Endothelial cell (in vitro differentiated cells): ENCODE measurements at places on chromosomes 4 and X. TPM values are rescaled to one million over a fixed set of nuclear protein-coding genes. Genes with fewer than 3 reads are reported as not detected.

GRCh38 chr4:72311291-72311690, 257.7 kb downstream of the ADAMTS3 start:
- H3K27ac ChIP-seq = no peak overlapping the region
- H3K4me1 ChIP-seq = no peaks in the 10 kb centered on the region
- no peak for DNase-seq

ATXN3L gene
- not detected for total RNA-seq

GRCh38 chr4:30538794-30539193, 181.4 kb upstream of the PCDH7 start:
- H3K4me1 ChIP-seq = no peaks in the 10 kb centered on the region
- H3K36me3 ChIP-seq = no peaks in the 10 kb centered on the region
- no peak overlapping the region for H3K4me3 ChIP-seq

DNA sequence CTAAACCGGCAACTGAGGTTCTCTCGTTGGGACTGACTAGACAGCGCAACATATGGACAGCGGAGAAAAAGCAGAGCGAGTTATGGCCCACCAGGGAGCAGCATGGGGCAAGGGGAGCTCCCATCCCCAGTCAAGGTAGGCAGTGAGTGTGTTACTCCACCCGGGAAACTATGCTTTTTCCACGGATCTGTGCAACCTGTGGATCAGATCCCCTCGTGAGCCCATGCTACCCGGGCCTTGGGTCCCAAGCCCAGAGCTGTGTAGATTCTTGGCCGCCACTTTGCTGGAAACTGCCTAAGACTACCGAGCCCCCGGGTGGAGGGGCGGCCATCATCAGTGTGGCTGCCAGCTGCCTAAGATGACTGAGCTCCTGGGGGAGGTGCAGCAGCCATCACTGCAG, 140.9 kb downstream of the PAPSS1 start:
- H3K4me3 ChIP-seq = no peak overlapping the region
- H3K4me1 ChIP-seq = no peaks in the 10 kb centered on the region
- peaks cover 8% of the 10 kb centered on the region for H3K36me3 ChIP-seq
- H3K27ac ChIP-seq = no peak overlapping the region
